ENCODE measurements at places on chromosomes 5 and 9.
A peak's percentile ranks its signal among the peaks of the same experiment; 100 is the strongest.

DNA sequence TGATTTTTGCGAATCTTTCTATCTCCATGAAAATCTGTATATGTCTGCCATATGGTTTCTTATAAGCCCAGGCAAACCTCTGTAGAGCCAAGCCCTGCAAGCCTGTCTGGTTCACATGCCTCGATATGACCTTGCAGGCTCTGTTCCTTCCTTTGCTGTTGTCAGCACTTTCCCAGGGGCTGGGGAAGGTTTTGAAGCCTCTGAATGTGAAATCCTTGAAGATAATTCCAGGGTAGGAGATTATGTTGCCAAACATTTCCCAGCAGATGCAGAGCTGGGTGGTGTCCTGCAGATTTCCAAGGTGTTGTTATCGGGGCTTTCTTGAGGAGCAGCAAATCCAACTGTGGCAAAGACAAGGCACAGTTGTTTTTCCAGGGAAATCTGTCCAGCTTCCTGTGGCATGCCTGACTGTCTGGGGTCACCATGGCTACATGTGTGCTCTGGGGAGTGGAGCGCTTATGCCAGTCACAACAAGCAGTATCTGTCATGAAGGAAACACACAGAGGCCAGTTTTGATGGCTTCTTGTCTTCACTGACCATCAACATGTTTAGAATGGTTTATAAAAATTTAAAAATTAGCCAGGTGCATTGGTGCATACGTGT lies 60.7 kb upstream of the RPS23 start:
- no peak for DNase-seq

DNA sequence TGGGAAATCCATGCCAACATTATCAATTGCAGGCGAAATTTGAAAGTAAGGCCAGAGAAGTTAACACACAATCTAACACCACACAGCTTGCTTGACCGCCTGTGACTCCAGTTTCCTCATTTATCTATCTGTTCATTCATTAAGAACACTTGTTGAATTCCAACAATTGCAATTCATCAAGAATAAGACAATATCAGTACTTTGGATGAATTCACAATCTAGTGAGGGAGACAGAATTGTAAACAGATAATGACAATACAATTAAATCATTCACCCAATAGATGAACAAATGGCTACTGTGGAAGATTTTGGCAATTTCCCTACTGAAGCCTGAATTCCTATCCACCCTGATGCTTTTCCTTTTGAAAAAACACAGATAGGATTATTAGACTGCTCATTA lies 181.6 kb downstream of the TRIM36 start:
- DNase-seq, result no peak

GRCh38 chr9:111236332-111236731 lies 93.7 kb downstream of the OR2K2 start:
- no peak for DNase-seq

DNA sequence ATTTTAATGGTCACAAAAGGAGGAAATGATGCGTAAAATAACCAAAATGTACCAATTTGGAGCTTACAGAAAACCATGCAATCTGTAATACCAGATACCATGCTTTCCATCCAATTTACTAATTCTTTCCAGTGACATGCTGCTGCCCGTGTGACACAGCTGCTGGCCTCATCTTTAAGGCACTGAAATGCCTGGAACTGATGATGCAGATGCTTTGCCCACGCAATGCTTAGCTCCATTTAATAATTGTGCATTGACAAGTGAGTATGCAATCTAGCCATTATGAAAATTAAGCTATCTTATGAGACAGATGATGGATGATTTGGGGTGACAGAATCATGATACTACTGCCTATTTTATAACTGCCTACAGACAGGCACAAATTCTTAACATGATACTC lies 169.2 kb upstream of the CTNND2 start:
- no peak for DNase-seq

GRCh38 chr9:70261131-70261870 lies 2.5 kb downstream of the SMC5 start:
- no peak for DNase-seq

- peak; percentile 68 for DNase-seq
Measured at GRCh38 chr5:11305245-11305644, 544.2 kb upstream of the DAP start.

GRCh38 chr5:57524348-57525060 lies 41.9 kb upstream of the ACTBL2 start:
- DNase-seq, result no peak

DNA sequence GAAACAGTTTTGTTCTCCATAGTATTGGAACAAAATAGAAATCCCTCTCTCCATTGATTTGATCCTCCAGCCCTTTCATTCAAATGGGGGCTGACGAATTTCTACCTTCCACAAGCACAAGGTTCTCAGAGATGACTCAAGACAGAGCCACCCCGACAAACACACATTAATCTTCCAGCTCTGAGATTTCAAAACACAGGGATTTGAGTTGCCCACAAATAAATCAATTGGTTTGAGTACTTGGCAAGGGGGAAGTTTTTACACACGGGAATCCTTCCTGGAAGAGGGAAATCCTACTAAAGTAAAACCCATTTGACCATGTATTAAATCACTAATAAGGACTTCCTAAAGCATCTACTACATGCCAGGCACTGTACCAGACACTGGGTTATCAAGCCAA lies 5.4 kb downstream of the ADRA1B start:
- no peak for DNase-seq

- no peak for DNase-seq
Measured at GRCh38 chr9:73437758-73438157, 286.1 kb downstream of the ANXA1 start.

DNA sequence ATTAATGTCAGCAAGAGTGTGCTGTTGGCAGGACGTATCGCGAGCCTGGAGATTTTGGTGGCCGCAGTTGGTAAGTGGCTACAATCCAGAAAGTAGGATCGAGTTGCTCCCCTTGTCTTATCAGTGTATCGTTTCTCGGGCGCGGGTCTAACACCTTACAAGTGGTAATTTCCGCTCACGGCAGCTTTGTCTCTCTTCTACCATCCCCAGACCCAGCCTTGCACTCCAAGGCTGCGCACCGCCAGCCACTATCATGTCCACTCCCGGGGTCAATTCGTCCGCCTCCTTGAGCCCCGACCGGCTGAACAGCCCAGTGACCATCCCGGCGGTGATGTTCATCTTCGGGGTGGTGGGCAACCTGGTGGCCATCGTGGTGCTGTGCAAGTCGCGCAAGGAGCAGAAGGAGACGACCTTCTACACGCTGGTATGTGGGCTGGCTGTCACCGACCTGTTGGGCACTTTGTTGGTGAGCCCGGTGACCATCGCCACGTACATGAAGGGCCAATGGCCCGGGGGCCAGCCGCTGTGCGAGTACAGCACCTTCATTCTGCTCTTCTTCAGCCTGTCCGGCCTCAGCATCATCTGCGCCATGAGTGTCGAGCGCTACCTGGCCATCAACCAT lies 1.1 kb downstream of the PTGER4 start:
- no peak for DNase-seq

DNA sequence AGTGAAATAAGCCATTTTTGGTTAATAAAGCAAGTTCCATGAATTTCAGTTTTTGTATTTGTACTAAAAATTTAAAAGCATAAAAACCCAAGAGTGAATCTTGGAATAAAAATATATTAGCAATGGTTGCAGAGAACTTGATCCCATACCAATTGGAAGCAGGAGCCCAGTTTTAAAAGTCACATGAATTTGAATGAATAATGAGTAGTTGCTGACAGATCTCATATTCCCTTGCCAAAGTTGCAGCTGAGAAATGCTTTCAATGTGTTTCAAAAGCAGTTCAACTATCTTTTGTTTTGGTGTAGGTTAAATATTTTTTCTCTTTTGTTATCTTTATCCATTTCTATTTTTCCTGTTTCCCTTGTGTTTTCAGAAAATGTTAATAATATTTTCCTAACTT lies 818.6 kb downstream of the CDH18 start:
- no peak for DNase-seq

- DNase-seq, result no peak
Measured at GRCh38 chr5:59039296-59040023, 456.6 kb downstream of the RAB3C start.

DNA sequence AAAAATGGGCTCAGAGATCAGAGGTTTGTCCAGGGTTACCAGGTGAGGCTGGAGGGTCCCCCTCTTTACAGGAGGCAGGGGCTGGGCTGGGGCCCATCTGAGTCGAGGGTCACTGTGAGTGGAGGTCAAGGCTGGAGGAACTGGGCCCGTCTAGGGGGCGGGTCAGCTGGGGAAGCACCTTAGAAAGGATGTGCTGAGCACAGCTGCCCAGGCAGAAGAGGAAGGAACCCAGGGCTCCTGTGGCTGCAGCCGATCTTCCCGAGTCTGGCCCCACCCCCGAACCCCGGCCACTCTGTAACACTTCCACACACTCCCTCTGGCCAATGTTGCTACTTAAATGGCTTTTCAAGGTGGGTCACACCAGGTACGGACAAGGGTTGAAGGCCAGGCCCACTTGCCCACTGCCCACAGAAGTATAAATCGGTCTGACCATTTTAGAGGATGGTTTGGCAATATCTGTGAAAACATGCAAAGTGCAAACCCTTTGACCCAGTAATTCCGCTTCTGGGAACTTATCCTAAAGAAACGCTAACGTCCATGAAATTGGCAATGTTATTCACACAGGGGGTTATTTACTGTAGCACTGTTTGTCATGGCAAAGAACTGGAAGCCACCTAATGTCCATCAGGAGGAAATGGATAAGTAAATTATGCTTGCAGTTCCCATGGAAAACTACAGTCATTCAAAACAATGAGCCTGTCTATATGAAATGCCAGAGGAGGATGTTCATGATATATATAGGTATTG lies 30.5 kb upstream of the EEIG1 start:
- DNase-seq, result no peak

- no peak for DNase-seq
Measured at GRCh38 chr9:134061688-134062371, 6.0 kb downstream of the BRD3 start.

DNA sequence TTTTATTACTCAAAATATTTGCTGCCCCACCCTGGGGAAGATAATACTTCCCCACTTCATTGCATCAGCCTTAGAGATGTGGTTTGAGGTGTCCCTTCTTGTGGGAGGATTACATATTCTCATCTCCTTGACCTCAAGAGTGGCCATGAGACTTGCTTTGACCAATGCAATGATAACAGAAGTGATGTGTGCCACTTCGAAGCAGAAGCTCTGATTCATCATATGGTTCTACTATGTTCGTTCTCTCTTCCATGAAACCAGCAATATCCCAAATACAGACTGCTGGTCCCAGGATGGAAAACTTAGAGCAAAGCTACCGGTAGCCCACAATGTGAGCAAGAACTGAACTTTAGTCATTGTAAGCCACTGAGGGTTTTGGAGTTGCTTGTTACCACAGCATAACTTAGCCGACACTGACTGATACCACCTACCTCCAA lies 92.0 kb downstream of the THBS4 start:
- no peak for DNase-seq

- DNase-seq, result no peak
Measured at GRCh38 chr9:134851020-134851419, 29.6 kb upstream of the FCN2 start.

DNA sequence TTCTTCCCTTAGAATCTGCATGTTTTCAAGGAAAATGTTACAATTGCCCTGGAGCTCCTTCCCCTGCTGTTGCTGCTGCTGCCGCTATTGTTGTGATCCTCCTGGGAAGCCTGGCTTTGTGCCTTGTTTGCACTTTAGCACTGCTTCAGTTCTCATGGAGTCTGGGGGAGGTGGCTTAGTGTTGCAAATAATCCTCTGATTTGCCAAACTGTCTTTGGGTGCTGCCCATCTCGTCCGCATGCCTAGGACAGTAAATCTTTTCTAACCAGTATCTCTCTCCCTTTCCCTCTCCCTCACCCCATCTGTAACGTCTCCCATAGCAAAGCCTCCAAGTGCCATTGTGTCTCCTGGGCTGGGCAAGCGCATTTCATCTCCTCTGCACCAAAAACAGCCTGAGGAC lies 30.3 kb downstream of the FAM240B start:
- no peak for DNase-seq

DNA sequence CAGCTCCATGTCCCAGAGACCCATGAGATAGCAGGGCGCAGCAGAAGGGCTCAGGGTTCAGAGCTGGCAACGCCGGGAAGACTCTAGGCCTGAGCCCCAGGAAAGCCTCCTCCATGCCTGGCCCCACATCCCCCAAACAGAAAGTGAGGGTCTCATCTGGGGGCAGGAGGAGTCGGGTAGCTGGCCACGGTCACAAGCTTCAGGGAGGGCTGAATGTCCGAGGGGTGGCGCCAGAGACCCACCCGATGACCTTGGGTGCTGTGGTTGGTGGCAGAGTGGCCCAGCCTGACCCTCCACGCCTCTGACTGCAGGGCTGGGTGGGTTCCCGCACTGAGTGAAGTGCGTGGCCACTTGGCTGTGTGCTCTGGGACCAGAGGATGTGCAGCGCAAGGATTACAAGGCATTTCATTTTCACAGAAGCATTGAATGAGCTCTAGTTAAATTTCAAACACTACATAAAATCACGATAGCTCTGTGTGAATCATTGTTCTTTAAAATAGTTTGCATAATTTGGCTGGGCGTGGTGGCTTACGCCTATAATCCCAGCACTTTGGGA lies 3.0 kb downstream of the C8G start:
- DNase-seq, result no peak

- DNase-seq, result no peak
Measured at GRCh38 chr9:18253950-18254349, 220.0 kb upstream of the ADAMTSL1 start.

- DNase-seq, result no peak
Measured at GRCh38 chr5:150612405-150612804, 28.1 kb upstream of the SYNPO start.

DNA sequence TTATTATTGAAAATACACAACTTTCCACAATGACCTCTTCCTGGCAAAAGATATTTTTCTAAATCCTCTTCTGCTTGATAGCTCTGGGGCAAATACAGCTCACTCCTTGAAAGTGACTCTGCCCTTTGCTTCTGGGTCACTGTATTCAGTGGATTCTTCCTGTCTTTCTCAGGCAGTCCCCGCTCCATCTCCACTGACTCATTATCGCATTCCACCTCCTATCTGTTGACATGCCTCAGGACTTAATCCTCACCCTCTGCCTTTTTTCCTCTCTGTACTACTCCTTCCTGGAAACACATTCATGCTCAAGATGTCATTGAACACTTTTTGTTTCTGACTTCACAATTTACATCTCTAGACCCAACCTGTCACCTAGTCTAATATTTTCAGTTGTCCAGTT lies 8.4 kb upstream of the RGS7BP start:
- no peak for DNase-seq

DNA sequence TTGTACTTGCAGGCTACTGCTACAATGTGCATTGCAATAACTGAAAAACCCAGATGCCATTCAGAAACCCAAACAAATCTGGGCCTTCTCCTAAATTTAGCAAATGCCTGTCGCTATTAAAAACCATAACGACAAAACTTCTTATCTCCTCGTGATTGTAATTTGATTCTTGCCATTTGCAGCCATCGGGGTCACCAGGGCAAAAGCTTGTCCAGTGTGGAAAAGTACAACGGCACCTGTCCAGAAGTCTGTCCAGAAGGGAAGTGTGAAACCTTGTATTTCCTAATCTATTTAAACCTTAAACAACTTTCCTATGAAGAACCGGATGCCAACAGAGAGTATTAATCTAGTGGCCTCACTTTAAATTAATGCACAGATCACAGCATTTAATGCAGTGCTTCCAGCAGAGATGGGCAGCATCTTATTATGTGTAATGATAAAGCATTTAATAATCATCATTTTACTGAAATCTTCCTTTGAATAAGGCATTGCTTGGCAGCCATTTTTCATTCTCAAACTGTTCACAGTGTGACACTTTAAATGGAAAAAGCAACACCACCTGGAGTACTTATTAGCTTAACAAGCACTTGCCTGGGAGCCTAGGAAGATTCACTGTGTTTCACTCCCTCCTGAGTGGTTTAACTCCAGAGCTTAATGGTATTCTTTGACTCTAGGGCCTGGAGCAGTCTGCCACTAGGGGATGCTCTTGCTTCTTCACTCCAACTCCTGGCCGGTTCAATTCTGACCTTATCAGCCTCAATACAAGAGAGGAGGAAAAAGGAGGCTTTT lies 4.9 kb upstream of the C7 start:
- DNase-seq, result peak; percentile 1
